ENCODE measurements at places on chromosomes 13 and 19.
A peak's percentile ranks its signal among the peaks of the same experiment; 100 is the strongest.

DNA sequence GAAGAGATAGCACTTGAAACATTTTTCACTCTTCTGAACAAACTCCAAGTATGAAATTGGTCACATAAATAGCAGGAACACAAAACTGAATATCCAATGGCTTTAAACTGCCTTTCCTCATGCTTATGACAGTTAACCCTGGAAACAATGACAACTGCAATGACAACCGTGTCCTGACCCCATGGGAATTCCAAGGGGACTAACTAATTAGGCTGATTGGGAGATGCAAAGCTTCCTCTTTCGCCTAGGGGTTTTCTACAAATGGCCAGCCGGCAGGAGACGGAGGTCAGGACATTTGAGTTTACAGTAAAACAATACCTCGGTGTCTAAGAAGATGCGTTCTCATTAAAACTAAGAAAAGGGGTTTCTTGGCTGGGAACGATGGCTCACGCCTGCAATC lies 53.0 kb upstream of the URAD start:
- DNase-seq: no peak

GRCh38 chr13:94550062-94550738 lies 45.8 kb downstream of the TGDS start:
- no peak for DNase-seq

- no peak for DNase-seq
Measured at GRCh38 chr13:35470671-35471661, 5.5 kb downstream of the MAB21L1 start.

DNA sequence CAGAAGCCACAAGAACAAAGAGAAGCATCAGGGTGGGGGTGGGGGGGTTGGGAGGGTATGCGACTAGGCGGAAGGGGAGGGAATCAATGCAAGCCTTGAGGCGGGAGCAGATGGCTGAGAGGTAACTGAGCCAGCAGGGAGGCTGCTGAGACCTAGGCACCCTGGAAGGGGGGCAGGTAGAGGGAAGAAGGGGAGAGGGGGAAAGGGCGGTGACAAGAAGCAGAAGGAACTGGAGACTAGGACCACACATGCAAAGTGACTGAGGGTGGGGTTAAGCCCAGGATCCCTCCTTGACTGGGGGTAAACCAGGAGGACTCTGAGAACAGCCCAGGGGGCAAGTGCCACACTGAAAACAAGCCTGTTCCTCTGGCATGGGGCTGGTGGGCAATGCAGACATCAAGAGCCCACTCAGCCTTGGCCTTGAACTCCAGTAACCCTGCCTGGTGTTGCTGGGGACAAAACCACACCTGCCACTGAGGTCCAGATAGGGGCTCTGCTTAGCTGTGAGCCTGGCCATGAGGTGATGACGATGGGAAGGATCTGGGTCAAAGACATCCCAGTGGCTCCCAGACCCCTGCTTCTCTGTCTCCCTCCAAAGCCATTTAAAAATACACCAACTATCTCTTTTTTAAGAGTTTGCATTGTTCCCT lies 20.3 kb downstream of the OPA3 start:
- DNase-seq: no peak

DNA sequence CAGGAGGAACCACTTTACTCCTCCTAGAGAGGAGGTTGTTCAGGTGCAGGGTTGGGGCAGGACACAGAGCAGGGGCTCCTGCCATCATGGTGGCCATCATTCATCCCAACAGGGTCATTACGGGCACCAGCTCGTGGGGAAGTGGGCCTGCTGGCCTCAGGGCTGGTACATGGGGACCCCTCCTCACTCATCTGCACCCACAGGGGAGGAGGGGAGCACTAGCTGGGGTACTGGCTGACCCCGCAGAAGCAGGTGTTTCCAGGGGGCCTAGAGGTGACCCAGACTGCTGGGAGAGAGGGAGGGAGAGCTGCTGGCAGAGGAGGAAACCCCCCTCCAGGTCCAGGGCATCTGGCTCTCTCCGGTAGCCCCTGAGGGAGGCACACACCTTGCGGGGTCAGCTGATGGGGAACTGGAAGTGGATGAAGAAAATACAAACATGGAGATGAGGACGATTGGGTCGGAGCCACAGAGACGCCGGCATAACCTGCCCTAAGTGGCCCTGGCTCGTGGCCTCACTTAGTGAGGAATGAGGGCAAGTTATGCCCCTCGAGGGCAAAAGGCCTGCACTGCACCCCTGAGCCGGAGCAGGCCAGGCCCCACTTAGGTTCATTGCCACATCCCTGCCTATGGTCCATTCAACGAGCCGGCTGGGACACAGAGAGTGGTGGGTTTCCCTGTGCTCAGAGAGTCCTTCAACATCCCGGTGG lies 76.2 kb downstream of the SOX1 start:
- DNase-seq: no peak

DNA sequence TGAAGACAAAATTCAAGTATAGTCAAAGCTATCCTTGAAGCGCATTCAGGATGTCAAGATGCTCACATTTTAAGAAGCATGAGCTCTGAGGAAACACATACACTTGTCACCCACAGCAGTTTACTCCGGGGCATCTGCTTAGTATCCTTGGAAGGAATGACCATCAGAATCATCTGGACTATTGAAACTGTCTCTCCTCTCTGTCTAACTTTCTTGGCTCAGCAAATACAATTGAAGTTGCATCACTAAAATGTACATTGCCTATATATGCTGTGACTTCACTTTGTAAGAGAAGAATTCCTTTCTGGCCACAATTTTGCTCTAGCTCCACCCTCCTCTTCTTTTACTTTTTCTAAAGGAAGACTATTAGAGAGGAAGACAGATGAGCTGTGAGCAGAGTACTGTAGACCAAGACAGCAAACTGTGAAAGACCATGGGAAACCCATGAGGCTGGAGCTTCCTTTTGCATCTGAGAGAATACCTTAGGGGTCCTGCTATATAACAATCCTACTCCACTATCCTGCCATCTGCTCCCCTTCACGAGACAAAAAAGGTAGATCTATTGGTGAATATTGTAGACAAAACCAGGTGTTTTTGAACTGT lies 906.3 kb downstream of the PCDH9 start:
- no peak for DNase-seq

- DNase-seq: no peak
Measured at GRCh38 chr19:51079481-51080110, 3.1 kb downstream of the KLK14 start.

- no peak for DNase-seq
Measured at GRCh38 chr13:25922376-25922775, 129.4 kb downstream of the SHISA2 start.

- DNase-seq: no peak
Measured at GRCh38 chr13:20378721-20379120, 146.6 kb upstream of the GJB6 start.

DNA sequence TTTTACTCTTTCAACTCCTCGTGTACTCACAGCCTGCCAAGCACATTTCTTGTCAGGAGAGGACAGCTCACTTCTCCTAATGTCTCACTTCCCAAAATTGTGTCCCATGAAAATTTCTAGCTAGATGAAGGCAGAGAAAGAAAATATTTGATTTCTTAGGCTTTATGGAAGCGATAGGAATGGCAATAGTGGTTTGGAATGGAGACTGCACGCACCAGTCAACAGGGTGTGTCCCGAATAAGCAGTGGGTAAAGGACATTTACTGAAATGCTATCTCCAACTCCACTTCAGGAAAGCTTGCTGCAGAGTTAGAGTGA lies 321 bp upstream of the ZNF222 start:
- no peak for DNase-seq

DNA sequence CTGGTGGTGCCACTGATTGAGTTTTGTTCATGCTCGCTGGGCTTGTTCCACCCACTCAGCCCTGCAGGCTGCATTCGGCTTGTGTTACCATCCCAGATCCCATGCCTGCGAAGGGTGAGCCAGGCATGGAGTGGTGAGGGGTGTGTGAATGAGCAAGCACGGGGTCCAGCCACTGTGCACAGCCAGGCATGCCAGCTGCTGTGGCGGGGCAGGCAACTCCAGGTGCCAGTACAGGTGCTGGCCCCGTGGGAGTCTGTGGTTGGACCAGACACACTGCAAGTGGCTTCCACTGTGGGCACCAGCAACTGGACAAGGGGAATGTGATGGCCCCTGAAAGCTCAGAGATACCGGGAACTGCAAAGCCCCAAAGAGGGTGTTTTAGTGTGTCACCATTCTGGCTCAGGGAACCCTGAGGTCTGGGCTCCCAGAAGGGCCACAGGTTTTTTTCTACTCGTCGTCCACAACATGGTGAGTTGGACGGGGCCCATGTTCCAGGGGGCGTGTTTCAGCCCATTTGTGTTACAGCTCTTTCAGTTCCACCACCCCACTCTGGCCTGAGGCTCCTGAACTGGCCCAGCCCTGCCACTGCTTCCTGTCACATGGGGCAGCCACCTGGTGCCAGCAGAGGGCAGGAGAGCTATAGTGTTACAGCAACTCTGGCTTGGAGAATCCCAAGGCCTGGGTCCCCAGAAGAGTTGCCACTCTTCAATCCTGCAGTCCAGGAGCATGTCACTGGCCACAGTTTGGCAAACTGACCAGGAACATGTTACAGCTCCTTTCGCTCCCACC lies 217.0 kb upstream of the OBI1 start:
- DNase-seq: no peak

GRCh38 chr19:19540715-19541515 lies 2.9 kb downstream of the CILP2 start:
- peak; percentile 86 for DNase-seq

DNA sequence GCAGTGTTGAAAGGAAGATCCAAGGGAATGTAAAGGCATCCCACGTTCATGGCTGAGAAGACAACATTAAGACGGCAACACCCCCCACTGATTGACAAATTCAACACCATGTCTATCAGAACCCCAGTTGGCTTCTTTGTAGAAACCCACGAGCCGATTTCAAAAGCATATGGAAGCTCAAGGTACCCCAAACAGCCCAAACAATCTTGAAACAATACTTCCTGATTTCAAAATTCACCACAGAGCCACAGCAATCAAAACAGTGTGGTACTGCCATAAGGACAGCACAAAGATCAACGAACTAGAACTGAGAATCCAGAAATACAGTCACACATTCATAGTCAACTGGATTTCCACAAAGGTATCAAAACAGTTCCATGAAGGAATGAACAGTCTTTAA lies 6.2 kb downstream of the MIER2 start:
- no peak for DNase-seq

- no peak for DNase-seq
Measured at GRCh38 chr13:36461506-36461905, 29.2 kb downstream of the CCNA1 start.

- DNase-seq: peak; percentile 36
Measured at GRCh38 chr19:41324921-41325639, 15.1 kb downstream of the CCDC97 start.

DNA sequence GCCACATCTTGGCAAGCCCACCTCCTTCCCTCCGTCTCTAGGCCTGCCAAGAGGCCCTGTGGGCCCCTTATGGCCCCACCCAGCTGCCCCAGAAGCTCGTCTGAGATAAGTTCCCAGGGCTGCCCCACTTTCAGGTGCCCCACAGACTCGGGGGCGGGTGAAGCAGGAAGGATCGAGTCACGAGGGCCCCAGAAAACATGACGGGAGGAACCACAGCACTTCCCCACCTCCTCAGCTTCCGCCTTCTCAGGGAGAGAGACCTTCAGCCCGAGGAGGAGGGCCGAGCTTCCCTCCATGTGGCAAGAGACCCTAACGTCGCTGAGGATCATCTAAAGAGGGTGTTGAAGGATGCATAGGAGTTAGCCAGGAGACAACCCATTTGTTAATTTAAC lies 4.5 kb upstream of the IL12RB1 start:
- peak; percentile 90 for DNase-seq

GRCh38 chr13:94303644-94304174 lies 175.8 kb downstream of the DCT start:
- DNase-seq: no peak

DNA sequence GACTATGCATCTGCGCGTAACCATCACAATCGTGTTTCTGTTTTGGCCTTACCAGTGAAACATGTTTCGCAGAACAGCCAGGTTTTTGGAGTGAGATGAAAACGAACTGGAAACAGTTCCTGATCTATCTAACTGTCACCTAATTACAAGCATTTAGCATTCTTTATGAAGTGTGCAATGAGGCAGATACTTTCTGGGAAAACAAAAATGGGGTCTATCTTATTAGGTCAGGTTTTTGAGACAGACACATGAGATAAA lies 182.8 kb downstream of the LMO7 start:
- no peak for DNase-seq

- no peak for DNase-seq
Measured at GRCh38 chr19:50497022-50497405, 14.0 kb downstream of the JOSD2 start.

- DNase-seq: no peak
Measured at GRCh38 chr13:20404488-20405222, 121.0 kb downstream of the CRYL1 start.

GRCh38 chr19:46931202-46931601 lies 70.4 kb downstream of the ARHGAP35 start:
- DNase-seq: no peak

Data from stimulated activated naive CD8-positive, alpha-beta T cell treated with anti-CD3 and anti-CD28 coated beads, Interleukin-15, Interleukin-2, amounts not matched to agents 100 U/mL and 50 U/mL, for 24 hours (primary cell).